ENCODE measurements at places on chromosomes 1 and 21.

DNA sequence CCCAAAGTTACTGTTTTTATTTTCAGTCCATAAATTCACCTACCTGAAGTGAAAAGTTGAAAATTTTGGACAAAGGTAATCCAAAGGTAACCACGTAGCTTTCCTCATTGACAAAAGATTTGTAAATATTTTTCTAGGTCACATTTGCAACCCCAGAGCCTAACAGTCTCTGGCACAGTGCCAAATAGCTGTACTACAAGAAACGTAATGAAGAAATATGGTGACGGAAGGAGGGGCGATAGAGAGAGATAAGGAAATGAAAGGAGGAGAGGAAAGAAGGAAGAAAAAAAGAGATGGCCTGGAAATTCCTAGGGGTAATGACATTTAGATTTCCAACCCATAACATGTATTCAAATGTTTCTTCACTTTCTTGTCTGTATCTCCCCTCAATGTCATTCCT lies 159.4 kb downstream of the BARHL2 start:
- DNase-seq = peak; percentile 88

DNA sequence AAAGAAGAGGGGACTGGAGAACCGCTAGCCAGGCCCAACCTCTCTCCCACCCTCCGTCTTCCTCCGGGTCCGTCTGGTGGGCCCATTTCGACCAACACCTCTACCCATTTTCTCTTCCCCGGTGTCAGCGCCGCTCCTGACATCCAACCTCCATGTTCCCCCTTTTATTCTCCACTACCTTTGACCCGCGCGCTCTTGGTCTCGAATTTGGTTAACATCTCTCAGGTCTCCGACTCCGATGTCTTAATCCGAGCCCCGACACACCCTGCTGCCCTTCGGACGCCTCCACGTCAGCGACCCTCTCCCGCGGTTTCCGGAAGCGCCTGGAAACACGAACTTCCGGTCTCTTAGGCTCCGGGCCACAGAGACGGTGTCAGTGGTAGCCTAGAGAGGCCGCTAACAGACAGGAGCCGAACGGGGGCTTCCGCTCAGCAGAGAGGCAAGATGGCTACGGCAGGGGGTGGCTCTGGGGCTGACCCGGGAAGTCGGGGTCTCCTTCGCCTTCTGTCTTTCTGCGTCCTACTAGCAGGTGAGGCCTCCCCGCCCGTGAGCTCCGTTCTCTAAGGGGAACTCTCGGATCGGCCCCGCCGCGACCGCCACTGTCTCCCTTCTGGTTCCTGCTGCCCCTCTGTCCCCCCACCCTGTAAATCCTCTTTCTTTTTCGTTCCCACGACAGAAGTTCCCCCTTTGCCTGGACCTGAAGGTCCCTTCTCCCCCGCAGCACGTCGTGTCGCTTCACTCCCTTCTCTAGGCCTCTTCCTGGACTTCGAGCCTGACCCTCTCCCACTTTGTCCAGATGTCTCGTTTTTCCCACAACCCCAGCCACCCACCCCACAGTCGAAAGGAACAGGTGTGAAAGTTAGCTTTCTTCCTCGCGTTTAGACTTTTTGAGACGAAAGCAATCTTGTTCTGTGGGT lies at the start of the genes COPA and NCSTN:
Gene COPA (minus strand): TSS at position 298 of the 917 bp plus-strand sequence. CDS start 80 bp downstream, at position 218.
Gene NCSTN (plus strand): TSS at position 431 of the 917 bp plus-strand sequence. CDS start 14 bp downstream, at position 445.
- peak; percentile 99 for DNase-seq

GRCh38 chr21:42460391-42461184 lies 35.4 kb downstream of the RSPH1 start:
- peak; percentile 66 for DNase-seq

- no peak for DNase-seq
These were observed 23.9 kb downstream of the DCAF8 start for GRCh38 chr1:160238408-160238807.

DNA sequence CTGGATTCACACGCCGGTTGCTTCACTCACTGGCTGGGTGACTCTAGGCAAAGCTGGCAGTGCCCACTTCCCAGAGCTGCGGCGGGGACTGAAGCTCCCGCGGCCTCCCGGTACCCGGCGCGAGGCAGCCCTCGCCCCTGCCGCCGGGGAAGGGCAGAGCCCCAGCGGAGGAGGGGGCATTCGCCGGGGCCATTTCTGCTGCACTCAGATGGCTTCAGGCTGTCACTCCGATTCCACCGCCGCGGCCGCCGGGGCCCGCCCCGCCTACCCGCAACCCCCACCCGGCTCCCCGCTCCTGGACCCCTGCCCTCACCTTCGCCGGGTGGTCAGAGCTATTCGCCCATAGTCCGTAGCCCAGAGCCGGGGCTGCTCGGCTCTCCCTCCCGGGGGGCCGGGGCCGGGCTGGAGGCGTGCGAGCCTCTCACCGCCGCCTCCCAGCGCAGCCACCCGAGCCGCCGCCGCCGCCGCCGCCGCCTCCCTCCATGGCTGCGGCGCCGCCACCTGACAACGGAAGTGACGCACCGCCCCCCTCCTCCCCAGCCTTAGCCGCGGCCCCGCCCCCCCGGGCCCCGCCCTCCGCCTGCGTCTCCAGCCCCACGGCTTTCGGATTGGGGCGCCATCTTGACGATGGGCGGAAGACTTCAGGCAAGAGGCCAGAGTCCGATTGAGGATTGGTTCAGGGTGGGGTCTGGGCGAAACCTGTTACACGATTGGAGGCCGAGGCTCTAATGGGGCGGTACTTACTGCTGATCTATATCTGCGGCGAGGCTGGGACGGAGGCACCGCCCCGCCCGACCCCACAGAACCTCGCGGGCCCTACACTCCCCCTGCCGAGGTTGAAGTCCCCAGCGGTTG lies at the start of gene STK40:
Gene STK40 (minus strand): TSS at position 515 of the 855 bp plus-strand sequence. CDS start 24,592 bp downstream, outside the sequence.
- DNase-seq = peak; percentile 100

DNA sequence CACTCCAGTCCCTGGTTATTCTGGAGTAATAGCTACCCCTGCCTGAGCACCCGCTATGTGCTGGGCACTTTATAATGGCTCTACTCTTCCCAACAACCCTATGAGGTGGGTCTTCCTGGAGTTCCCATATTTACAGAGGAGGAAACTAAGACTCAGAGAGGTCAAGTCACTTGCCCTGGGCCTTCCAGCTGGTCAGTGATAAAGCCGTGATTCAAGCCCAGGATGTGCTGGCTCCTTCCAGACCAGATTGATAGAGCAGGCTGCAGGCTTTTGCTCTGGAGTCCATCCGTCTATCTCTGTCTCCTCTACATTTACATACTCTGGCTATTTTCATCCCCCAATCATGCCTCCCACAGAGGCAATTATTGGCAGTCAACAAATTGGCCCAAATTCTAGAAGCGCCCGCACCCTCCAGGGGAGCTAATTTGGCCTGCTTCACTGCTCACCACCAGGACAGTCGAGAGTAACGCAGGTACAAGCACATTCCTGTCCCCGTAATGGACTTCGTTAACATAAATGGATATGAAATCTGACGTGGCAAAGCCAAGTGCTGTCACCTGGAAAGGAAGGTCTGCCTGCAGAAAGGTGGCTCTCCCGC lies 39.8 kb upstream of the SELENON start:
- no peak for DNase-seq

GRCh38 chr1:211482306-211482705 lies 9.7 kb downstream of the RD3 start:
- DNase-seq = no peak

GRCh38 chr1:207698822-207699483 lies 52.9 kb upstream of the CD46 start:
- peak; percentile 86 for DNase-seq

- no peak for DNase-seq
These were observed 12.7 kb upstream of the B3GALNT2 start for GRCh38 chr1:235516862-235517446.

GRCh38 chr1:119737040-119737682 lies 25.4 kb downstream of the PHGDH start:
- DNase-seq = no peak

- peak; percentile 36 for DNase-seq
These were observed 29.1 kb downstream of the F5 start for GRCh38 chr1:169557131-169557530.

GRCh38 chr1:40980453-40981121 lies 1.1 kb downstream of the CTPS1 start:
- peak; percentile 63 for DNase-seq

- DNase-seq = peak; percentile 63
These were observed 5.3 kb upstream of the ID3 start for GRCh38 chr1:23564529-23565122.

GRCh38 chr1:168136709-168137514 lies at the start of gene GPR161:
GPR161 (minus strand) TSS chr1:168136930; CDS start chr1:168104850, 32,080 bp downstream.
- DNase-seq = peak; percentile 75

- DNase-seq = no peak
These were observed 5.9 kb downstream of the MYCBP start for GRCh38 chr1:38867208-38867607.

- peak; percentile 59 for DNase-seq
These were observed 758 bp downstream of the DEPDC1 start for GRCh38 chr1:68495968-68496679.

DNA sequence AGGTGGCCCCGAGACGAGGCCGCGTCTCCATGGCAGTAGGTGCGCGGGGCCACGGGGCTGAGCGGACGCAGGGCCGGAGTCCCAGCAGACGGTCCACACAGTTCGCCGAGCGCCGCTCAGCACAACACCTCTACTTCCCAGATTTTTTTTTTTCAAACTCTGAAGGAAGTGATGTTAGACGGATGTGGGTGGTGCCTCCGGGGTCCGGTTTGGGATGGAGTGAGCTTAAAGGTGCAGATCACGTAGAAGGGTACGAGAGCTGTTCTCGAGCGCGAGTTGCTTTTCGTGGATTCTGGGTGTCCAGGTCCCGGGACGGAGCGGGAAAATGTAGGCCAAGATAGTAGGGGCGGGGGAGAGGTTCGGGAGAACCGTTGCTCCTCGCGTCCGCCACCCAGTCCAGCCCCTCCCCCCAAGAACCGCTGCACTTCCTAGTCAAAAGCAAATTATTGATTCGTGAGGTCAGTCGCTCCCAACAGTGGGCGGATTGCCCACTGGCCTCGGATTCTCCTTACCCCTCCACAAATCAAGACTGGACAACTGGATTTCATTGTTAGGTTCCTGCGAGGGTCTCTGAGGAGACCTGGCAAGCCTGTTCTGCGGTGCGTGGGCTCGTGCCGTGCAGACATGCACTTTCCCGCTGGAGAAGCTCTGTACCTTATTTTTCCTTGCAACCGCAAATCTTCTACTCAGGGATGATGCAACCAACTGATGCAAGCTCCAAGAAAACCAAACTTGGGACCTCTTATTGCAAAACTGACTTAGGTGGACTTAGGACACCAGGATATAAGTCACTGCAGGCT lies at the start of gene TXNDC12:
Gene TXNDC12 (minus strand): TSS at position 126 of the 800 bp plus-strand sequence. CDS start 95 bp downstream, at position 31.
- peak; percentile 95 for DNase-seq

Measured in NCI-H82 (cell line).